Epithelial cell of esophagus (primary cell): ENCODE measurements at places on chromosomes 12 and 14.

DNA sequence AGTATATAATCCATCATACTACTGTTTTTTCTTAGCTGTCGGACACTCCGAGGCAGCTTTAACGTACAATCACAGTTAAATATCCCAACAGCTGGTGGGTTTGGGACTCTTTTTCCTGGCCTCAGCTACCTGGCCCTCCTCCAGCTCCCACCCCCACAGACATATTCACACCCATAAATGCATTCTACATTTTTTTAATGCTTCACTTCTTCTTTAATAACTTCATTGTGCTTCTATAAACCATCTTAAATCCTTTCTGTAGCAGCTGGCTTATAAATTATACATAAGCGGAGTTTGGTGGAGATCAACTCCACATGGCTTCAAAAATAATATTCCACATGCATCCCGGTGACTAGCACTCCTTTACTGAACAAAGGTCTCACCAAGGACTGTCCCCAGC lies 33.3 kb downstream of the TDG start:
- DNase-seq = no peak

- peak; percentile 13 for DNase-seq
Measured at GRCh38 chr14:57479197-57479596, 14.5 kb downstream of the CCDC198 start.

DNA sequence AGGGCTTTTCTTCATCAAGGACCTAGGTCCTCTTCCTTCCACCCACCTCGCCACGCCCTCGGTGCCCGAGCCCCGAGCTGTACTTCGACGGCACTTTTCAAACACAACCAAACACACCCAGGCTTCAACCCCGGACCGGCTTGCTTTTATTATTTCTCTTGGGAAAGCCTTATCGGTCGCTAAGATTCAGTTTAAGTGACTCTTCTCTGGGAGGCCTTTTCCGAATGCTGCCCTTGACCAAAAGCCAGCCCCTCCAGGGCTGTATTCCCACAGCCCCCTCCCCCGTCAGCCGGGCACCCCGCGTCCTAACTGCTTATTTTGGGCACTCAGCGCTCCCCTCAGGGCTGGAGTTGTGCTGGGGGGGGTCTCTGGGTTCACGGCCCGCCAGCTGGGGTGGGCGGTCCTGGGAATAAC lies 644 bp upstream of the PPP4R4 start:
- DNase-seq = no peak

DNA sequence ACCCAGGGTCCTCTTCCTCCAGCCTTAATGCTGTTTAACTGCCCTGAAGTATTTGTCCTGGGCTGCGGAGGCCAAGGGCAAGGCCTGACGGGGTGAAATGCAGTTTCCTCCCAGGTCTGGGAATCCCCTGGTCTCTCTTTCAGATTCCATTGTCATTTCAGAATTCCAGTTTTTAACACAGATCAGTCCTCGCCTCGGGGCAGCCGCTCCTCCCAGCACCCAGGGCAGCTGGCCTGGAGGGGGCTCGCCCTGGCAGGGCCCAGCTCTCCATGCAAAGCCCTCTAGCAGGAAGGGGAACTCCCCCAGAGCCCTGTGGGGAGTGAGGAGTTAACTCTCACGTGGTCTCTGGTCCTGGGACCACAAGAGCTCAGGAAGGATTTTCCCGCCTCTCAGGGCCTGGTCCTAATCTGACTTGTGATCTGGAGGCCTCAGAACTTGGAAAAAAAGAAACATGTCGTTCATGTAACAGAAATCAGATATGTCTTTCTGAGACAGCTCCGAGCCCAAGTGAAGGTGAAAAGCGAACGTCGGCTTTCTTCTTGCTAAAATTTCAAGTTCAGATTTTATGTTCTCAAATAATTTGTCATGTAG lies 265.6 kb upstream of the SFSWAP start:
- DNase-seq = no peak

- DNase-seq = no peak
Measured at GRCh38 chr12:18496156-18496555, 234.8 kb downstream of the PIK3C2G start.

DNA sequence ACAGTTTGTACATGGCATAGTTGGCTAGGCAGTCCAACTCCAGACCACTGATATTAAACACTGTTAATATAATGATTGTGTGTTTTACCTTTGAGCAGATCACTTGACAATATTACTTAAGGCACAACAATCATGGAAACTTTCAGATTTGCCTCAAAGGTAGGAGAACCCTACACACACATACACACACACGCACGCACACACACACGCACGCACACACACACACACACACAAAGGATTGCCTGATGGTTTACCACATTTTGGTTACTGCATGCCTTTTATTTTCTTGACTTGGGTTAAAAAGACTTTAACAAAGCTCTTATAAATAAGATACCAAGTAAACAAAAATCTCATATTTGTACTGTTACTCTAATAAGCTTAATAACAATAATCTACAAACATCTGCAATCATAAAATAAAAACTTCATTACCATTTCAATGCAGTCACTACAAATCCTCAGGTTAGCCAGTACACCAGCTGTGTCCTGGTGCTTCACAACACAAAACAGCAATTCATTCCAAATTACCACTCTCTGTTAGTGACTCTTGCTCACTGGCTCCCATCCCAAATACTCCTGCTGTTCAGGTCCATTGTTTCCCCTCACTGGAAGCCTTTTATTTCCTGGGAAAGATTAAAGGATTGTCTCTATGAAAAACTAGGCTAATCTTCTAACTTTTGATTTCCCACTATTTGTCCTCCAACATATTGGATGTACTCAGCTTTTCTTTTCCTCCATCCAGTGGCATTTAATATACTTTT lies 175.2 kb upstream of the ATP2B1 start:
- no peak for DNase-seq

- DNase-seq = peak; percentile 71
Measured at GRCh38 chr14:63938198-63939005, 85.6 kb downstream of the SYNE2 start.

GRCh38 chr12:84661786-84662185 lies 250.8 kb downstream of the SLC6A15 start:
- DNase-seq = peak; percentile 45

DNA sequence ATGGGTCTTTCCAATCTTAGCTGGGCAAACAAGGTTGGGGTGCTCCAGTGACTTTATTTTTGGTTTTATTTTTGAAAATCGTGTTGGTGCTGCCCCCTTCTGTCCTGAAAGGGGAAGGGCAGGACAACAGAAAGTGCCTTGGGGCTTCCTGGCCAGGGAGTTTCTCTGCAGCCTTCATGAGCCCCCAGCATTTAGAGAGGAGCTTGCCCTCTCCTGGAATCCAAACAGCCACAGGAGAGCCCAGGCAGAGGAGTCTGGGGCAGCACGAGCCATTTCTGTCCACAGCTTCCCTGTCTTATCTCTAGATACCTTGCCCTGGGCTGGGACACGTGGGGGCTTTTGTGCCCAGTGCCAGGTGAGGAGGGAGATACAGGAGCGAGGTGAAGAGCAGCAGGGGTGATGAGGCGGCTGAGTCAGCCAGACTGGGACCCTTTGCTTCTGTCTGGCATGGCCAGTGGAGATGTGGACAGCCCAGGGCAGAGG lies 4.4 kb upstream of the C1RL start:
- peak; percentile 45 for DNase-seq

DNA sequence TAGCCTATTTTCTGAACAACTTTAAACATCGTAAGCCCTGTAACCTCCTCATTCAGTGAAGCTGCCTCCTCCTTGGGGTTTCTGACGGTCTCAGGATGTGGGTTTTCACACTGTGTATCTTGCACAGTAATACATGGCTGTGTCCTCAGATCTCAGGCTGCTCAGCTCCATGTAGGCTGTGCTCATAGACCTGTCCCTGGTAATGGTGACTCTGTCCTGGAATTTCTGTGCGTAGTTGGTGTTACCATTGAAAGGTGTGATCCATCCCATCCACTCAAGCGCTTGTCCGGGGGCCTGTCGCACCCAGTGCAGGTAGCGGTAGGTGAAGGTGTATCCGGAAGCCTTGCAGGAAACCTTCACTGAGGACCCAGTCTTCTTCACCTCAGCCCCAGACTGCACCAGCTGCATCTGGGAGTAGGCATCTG lies 980.5 kb downstream of the TMEM121 start:
- DNase-seq = no peak

DNA sequence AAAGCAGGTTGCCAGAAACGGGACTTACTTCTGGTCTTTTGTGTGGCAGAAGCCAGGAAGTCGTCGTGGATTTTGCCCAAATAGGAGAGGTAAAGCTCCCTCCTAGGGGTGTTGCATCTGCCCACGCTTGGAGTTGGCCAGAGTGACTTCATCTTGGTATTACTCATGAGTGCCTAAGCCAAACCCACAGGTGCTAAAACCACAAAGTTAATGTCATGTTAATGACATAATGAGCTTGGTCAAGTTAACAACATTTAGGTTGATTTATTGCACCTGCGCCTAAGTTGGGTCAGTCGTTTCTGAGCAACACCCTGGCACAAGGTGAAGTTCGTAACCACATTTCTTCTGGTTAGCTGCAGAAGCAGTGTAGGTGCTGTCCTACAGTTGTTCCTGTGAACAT lies 225.2 kb downstream of the FUT8 start:
- DNase-seq = peak; percentile 82

- no peak for DNase-seq
Measured at GRCh38 chr12:66239295-66239694, 50.3 kb downstream of the IRAK3 start.

DNA sequence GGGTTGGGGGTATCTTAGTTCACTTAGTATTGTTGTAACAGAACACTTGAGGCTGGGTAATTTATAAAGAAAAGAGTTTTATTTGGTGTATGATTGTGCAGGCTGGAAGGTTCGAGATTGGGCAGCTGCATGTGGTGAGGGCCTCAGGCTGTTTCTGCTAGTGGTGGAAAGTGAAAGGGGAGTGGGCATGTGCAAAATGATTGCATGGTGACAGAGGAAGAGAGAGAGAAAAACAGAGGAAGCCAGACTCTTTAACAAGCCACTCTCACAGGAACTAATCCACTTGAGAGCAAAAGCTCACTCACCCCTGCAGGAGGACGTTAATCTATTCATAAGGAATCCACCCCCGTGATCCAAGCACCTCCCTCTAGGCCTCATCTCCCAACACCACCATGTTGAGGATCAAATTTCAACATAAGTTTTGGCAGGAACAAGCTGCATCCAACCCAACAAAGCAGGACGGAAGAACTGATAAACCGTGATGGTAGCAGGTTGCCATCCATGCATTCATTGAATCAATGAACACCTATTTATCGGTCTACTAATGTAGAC lies 165.0 kb upstream of the GZMB start:
- DNase-seq = no peak

DNA sequence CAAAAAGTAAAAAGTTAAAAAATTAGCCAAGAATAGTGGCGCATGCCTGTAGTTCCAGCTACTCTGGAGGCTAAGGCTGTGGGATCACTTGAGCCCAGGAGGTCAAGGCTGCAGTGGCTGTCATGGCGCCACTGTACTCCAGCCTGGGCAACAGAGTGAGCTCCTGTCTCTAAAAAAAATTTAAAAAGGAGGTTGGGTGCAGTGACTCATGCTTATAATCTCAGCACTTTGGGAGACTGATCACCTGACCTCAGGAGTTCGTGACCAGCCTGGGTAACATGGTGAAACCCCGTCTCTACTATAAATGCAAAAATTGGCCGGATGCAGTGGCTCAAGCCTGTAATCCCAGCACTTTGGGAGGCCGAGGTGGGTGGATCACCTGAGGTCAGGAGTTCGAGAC lies 8.2 kb upstream of the YLPM1 start:
- DNase-seq = no peak

DNA sequence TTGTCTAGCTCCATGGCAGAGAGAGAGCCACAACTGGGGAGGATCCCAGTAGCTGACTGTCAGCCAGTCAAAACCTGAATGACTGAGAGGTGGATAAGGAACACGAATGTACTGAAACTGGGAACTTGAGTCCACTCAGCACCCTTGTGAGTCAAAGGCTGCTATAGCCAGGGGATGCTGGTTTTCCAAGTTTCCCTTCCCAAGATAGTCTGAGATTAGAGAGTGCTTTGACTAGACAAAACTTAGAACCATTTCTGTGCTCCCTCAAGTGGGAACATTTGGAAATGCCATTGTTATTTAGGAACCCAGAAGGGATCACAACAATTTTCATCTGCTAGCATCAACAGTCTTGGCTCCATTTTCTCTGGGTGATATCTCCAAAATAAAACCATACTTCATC lies 4.0 kb downstream of the PRKAG1 start:
- peak; percentile 22 for DNase-seq

GRCh38 chr12:98280152-98280551 lies 235.2 kb upstream of the TMPO start:
- no peak for DNase-seq

DNA sequence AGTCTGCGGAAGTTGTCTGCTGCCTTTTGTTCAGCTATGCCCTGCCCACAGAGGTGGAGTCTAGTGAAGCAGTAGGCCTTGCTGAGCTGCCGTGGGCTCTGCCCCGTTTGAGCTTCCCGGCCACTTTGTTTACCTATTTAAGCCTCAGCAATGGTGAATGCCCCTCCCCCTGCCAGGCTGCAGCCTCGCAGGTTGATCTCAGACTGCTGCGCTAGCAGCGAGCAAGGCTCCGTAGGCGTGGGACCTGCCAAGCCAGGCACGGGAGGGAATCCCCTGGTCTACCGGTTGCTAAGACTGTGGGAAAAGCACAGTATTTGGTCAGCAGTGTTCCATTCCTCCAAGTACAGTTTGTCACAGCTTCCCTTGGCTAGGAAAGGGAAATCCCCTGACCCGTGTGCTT lies 143.6 kb downstream of the DYRK2 start:
- peak; percentile 33 for DNase-seq

DNA sequence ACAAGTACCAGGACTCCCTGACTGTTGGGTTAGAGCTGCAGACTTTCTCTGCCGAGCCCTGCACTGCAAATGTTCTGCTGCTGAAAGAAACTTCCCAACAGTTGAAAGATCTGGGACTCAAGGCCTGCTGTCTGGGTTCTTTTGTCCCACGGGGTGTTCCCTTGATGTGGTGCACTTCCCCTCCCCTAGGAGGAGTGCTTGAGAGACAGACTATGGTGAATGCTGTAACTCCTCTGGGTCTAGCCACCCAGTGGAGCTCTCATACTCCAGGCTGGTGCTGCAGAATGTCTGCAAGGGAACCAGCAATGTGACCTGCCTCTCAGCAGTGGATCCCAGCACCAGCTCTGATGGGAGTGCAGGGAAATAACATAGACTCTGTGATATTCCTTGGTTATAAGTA lies 129.2 kb upstream of the SLCO1B1 start:
- DNase-seq = no peak

- no peak for DNase-seq
Measured at GRCh38 chr12:20142316-20142715, 226.0 kb upstream of the PDE3A start.

DNA sequence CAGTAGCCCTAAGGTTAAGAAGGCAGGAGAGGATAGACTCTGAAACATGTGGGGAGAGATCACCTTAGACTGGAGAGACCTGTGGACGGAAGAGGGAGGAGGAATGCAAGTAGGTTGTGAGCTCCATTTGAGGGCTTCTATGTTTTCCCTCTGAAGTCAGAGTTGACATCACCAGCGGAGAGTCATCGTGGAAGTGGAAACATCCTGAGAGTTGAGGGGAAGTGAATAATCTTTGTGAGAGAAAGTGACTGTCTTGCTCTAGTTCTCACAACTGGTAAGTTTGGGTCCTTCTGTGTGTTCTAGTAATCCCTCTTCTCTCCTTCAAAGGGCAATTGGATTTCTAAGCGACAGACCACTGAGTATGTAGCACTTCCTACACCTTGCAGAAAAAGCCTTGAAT lies 103.6 kb upstream of the CCND2 start:
- DNase-seq = no peak

GRCh38 chr14:28774764-28775735 lies 8.5 kb downstream of the FOXG1 start:
- no peak for DNase-seq
